Frontal cortex (tissue), 4 donors: ENCODE measurements at places on chromosomes 7 and 10.

DNA sequence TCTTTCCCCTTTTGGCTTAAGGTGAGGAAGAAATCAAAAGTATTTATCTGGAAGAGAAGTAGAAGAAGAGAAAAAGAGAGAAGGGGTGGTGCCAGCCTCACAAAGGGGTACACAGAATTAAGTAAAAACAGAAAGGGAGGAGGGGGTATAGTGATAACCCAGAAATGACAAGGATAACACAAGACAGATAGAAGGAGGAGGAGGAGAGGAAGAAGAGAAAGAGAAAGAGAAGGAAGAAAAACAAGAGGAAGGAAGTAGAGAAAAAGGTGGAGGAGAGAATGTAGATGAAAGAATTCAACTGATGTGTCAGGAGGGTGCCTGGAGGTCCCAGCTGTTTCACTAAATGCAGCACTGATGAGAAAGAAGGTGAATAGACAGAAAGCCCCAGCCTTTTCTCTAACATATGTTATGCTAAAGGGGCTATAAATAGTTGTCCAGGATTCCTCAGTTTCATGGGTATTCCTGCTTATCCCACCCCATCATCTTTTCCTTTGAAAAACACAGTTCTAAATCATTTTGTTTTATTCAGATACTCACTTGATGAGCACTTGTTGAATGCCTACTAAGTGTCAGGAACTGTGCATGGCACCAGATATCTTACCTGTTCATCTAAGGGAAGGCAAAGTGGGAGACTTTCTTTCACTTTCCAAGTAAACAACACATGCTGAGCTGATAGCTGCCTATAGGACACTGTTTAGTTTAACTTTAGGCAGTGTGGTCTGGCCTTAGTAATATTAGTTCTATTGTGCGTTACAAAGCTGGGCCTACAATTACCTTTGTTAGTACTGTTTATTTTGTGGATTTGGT, 8.0 kb downstream of the SEMA3E start:
- DNase-seq, result no peak

DNA sequence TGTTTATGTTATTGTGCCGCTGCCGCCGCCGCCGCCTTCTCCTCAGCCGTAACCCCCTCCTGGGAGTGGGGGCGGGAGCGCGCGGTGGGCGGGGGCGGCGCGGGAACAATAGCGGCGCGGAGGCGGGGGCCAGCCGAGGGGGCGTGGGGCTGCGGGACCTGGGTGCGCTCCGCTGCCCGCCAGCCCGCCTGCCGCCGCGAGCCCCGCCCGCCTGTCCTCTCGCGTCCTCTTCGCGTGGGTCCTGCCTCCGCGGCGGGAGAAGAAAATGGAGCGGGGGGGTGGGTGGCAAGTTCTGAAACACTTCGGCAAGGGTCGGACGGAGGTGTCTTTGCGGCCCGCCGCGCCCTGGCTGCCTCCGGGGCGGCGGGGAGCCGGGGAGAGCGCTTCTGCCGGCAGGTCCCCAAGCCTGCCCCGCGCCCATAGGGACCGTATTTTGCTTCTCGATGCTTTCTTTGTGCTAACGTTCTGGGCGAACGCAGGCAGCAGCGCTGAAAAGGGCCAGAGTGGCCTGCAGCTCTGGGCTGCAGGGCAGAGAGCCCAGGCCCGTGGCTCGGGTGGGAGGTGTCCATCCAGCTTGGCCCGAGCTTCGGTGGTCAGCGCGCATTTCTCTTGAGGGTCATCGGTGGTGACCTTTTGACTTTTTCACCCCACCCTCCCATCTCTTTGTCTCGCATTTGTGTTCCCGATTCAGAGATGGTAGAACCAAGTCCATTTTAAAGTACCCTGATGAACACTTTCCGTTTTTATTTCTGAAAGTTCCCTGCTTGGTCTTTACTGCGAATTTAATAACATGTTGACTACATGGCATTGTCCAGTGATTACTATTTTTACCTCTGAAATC, 613 bp downstream of the MAPK8 start:
- peak; percentile 77 for DNase-seq

DNA sequence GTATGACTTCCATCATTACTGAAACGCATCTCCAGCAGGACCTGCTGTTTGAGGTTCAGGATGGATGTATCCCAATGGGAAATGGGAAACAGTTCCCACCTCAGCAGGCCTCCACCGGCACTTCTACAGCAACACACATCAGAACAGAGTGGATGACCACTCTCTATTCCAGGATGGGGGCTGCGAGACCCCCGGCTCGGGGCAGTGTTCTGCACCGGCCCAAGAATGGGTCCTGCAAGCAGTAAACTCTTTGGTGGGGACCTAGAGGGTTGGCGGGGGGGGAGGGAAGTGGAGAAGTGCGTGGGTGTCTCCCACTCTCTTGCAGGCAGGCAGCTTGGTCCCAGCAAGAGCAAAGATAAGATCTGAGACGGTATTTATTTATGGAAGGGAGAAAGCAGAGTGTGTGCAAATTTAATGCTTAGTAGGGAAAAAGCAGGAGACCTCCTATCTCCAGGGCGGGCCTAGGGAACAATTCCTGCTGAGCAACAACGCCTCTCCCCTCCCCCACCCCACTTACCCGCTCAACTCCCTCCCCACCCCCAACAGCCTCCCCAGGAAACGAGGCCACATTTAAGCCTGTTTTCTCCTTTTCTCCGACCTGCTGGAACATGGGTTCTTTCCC, 4.0 kb downstream of the SFMBT2 start:
- DNase-seq, result no peak

DNA sequence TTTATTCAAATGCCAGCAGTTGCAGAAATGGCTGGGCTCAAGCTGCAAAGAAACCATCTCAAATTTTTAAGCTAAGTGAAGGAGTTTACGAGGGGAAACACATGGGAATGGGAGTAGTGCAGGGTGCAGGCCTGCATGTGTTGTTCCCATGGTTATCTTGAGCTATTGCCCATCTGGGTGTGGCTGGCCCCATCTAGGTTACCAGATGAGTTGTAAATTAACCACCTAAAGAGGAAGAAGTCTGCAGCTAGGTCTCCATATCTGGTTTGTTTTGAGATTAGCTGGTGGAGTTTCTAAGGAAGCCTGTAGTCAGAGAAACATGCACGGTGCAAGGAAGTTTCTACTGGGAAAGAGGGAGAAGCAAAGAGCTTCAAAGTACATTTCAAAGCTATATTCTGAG, 23.3 kb upstream of the STEAP2 start:
- DNase-seq, result no peak

DNA sequence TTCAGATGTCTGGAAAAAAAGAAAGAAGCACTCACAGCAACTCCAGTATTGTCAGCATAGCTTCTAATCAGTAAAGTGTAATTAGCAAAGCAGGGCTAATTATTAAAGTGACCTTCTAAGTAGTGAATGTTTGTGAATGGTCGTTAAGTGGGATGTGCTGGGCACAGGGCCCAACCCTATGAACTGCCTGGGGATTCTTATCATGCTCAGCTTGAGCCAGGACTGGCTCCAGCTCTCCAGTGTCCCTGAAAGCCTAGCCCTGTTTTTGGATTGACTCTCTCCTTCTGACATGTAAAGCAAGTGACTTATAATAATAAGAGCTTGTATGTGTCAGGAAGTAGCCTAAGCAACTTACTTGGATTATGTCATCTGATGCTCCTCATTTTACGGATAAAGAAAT, 9.5 kb upstream of the TBX20 start:
- no peak for DNase-seq

DNA sequence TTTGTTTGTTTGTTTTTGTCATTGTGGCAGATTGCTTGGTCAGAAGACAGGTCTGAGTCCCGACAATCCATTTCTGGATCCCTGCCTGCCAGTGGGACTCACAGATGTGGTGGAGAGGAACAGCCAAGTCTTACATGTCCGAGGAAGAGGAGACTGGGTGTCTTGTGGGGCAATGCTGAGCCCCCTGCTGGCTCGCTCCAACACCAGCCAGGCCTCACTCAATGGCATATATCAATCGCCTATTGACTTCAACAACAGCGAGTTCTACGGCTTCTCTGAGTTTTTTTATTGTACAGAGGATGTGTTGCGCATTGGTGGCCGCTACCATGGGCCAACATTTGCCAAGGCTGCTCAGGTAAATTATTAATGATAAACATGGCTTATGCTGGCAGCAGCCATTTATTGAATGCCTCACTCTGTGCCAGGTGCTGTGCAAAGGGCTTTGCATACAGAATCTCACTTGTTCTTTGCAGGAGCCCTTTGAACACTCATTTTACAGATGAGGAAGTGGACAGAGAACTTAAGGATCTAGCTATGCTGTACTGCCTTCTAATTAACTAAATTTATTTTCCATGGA, 33.3 kb downstream of the COX15 start:
- DNase-seq, result no peak
